ENCODE measurements at places on chromosomes 1 and 21.

DNA sequence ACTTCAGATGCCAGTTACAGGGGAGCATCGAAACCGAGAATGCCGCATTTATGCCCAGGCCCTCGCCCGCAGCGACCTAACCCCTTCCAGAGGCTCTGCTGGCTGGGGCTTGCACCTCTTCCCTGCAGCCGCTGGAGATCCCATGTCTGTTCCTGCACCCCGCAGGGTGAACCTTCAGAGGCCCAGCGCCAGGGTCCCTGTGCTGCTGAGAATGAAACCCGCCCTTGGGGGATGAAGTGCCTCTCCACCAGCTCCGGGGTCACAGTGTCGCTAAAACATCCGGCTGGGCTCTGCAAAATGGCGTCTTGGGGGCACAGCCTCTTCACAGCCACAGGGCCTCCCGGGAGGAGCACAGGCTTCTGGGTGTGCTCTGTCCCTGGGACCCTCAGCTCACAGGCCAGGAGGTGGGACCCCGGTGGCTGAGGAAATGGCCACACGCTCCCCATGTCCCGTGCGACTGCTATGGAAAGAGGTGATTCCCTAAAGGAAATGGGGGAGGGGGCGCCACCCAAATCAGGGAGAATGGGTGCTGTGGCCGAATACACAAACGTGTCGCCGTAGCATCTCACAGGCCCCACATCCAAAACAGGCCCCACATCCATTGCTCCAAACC lies 39.9 kb upstream of the TSPEAR start:
- H3K36me3 ChIP-seq = no peaks in the 10 kb centered on the region
- no peak overlapping the region for H3K27ac ChIP-seq

DNA sequence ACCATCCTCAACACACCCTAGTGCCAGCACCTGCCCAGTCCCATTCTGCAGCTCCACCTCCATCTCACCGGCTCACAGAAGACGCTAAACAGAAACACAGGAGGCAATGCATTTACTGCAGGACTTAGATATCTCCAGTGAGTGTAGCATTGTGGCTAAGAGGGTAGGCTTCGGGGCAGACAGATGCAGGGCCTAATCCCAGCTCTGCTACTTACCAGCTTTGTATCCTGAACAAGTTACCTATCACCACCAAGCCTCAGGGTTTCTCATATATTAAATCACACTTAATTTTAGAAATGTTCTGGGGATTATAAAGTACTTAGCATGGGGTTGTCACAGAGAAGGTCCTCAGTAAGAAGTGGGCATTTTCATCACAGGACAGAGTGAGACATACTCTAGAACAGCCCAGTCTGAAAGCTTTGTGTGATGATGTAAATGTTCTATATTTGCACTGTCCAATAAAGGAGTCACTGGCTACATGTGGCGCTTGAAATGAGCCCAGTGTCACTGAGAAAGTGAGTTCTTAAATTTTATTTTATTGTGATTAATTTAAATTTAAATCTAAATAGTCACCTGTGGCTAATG lies 149.3 kb upstream of the C8B start:
- H3K36me3 ChIP-seq = no peaks in the 10 kb centered on the region
- no peak overlapping the region for H3K4me3 ChIP-seq
- no peaks in the 10 kb centered on the region for H3K4me1 ChIP-seq
- DNase-seq = no peak
- H3K27ac ChIP-seq = no peak overlapping the region

GRCh38 chr1:9825093-9826074 lies 1.6 kb upstream of the CLSTN1 start:
- peaks cover 49% of the 10 kb centered on the region for H3K4me1 ChIP-seq
- DNase-seq = peak; percentile 43
- H3K4me3 ChIP-seq = peak overlapping the region; percentile 78
- H3K27ac ChIP-seq = peak overlapping the region; percentile 94

GRCh38 chr1:70140894-70141293 lies 64.5 kb downstream of the LRRC40 start:
- no peaks in the 10 kb centered on the region for H3K4me1 ChIP-seq
- H3K27me3 ChIP-seq = no peaks in the 10 kb centered on the region
- no peak for DNase-seq
- no peak overlapping the region for H3K4me3 ChIP-seq

DNA sequence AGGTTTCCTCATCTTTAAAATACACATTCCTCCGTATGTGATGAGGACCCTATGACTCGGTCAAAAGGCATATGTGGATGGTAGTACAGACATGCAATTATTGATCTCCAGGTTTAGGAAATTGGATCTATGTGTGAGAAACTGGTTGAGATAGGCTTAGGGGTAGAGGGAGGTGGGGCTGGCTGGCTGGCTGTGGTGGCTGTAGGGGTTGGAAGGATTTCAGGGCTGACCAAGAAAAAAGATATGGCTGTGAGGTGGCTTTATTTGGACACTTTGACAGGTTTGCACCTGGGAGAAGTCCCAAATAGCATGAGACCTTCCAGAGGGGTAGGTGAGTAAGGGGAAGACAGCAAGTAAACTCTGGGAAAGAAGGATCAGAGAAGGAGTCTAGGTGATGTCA lies 39.6 kb upstream of the ADAM30 start:
- H3K36me3 ChIP-seq = peaks cover 70% of the 10 kb centered on the region
- H3K27ac ChIP-seq = no peak overlapping the region
- no peak overlapping the region for H3K4me3 ChIP-seq
- H3K27me3 ChIP-seq = no peaks in the 10 kb centered on the region

DNA sequence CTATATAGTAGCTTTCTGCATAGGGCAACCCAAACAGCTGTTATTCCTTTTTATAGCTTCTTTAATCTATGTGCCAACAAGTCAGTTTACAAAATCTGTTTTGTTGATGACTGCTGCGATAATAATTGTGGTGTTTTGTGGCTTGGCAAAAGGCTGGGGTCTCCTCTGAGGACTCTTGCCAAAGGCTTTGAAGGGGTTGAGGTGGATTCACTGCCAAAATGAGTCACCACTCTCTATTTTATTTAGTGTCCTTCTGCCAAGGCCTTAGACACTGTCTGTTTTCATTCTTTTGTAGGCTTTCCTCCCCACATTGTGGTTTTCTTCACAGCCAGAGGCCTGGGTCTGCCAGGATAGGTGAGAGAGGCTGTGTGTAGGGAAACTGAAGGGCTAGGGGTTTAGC lies 161.8 kb downstream of the NFIA start:
- peaks cover 2% of the 10 kb centered on the region for H3K36me3 ChIP-seq
- H3K4me1 ChIP-seq = no peaks in the 10 kb centered on the region
- no peaks in the 10 kb centered on the region for H3K27me3 ChIP-seq
- no peak overlapping the region for H3K4me3 ChIP-seq
- DNase-seq = no peak
- no peak overlapping the region for H3K27ac ChIP-seq

DNA sequence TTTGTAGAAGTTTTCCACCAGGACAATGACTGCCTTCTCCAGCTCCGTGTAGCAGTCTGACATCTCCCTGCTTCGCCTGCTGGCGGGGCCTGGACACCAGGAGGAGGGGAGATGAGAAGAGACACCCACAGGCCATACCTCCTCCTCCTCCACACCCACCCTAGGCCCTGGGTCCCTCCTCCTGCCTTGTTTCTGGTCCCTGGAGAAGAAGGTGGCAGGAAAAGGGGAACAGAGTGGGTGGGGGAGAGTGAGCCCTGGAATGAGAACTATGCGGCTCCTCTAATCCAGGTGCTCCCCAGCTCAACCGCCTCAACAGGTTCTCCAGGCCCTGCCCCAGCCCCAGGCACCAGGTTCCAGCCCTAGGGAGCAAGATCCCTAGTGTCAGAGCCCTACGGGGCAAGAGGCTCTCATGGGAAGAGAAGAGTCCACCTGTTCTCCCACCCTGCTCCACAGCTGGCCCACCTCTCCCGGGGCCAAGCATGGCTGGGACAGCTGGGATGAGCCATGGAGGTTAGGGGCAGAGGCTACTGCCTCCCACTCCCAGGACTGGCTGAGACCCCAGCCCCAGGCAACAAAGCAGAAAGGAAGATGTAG lies 4.8 kb downstream of the S100A16 start:
- no peaks in the 10 kb centered on the region for H3K36me3 ChIP-seq
- no peak overlapping the region for H3K4me3 ChIP-seq
- no peak overlapping the region for H3K27ac ChIP-seq
- H3K27me3 ChIP-seq = no peaks in the 10 kb centered on the region

DNA sequence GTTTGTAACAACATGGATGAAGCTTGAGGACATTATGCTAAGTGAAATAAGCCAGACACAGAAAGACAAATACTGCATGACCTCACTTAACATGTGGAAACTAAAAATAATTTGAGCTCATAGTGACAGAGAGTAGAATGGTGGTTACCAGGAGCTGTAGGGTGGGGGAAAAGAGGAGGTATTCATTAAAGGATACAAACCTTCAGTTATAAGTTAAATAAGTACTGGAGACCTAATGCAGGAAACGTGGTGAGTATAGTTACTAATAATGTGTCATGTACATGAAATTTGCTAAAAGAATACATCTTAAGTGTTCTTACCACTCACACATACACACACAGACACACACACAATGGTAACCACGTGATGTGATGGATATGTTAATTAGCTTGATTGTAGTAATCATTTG lies 86.7 kb downstream of the NGF start:
- H3K27me3 ChIP-seq = peaks cover 7% of the 10 kb centered on the region
- DNase-seq = no peak
- no peaks in the 10 kb centered on the region for H3K36me3 ChIP-seq
- no peak overlapping the region for H3K27ac ChIP-seq
- H3K4me1 ChIP-seq = no peaks in the 10 kb centered on the region
- H3K4me3 ChIP-seq = no peak overlapping the region

GRCh38 chr1:157774412-157774811 lies 2.5 kb downstream of the FCRL2 start:
- no peaks in the 10 kb centered on the region for H3K36me3 ChIP-seq
- H3K27ac ChIP-seq = no peak overlapping the region
- H3K4me3 ChIP-seq = no peak overlapping the region
- no peaks in the 10 kb centered on the region for H3K4me1 ChIP-seq
- peaks cover 11% of the 10 kb centered on the region for H3K27me3 ChIP-seq
- no peak for DNase-seq

GRCh38 chr1:172486805-172487454 lies 43.1 kb upstream of the PIGC start:
- H3K4me1 ChIP-seq = peaks cover 6% of the 10 kb centered on the region
- no peak for DNase-seq
- H3K27ac ChIP-seq = no peak overlapping the region
- no peak overlapping the region for H3K4me3 ChIP-seq

DNA sequence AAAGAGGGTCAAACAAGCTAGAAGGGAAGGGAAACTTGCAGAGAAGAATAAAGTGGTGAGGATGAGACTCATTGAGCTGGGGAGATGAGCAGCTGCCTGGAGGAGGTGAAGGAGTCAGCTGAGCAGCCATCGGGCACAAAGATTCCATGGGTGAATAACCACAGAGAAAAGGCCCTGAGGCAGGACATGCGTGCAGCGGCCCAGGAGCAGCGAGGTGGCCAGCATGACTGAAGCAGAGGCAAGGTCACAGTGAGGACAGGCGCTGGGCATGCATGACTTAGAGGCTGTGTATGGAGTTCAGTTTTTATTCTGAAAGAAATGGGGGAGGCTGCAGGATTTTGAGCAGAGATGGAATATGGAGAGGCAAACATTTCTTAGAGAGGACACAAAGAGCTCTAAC lies 24.9 kb downstream of the OLFML2B start:
- H3K27me3 ChIP-seq = peaks cover 2% of the 10 kb centered on the region
- no peaks in the 10 kb centered on the region for H3K4me1 ChIP-seq
- no peak for DNase-seq
- no peak overlapping the region for H3K27ac ChIP-seq
- no peak overlapping the region for H3K4me3 ChIP-seq

All from naive thymus-derived CD8-positive, alpha-beta T cell (primary cell).